NCI-H2171 (cell line): ENCODE measurements at places on chromosomes 13 and 19.

- no peak for DNase-seq
These were observed 6.3 kb downstream of the KLK3 start for GRCh38 chr19:50861010-50861409.

DNA sequence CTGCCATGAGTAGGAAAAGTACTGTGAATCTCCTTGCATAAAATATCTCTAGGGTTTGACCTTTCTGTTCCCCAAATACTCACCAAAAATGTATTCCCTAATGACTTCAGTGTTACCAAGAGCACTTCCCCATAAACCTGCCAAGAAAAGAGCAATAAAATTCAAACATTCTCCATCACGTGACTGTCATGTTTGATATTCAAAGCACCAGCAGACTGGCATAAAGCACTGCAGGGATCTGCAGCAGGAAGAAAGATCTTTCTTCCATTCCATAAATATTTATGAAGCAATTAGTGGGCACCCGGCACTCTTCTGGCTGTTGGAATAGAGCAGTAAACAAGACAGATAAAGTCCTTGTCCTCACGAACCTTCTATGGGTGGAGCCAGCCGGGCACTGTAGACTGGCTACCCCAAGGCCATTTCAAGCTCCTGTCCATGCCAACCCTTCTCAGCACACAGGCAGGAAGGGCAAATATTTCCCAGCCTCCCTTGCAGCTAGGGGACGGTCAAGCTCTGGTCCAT is 20.3 kb downstream of the PLA2G4C start:
- DNase-seq, result no peak

DNA sequence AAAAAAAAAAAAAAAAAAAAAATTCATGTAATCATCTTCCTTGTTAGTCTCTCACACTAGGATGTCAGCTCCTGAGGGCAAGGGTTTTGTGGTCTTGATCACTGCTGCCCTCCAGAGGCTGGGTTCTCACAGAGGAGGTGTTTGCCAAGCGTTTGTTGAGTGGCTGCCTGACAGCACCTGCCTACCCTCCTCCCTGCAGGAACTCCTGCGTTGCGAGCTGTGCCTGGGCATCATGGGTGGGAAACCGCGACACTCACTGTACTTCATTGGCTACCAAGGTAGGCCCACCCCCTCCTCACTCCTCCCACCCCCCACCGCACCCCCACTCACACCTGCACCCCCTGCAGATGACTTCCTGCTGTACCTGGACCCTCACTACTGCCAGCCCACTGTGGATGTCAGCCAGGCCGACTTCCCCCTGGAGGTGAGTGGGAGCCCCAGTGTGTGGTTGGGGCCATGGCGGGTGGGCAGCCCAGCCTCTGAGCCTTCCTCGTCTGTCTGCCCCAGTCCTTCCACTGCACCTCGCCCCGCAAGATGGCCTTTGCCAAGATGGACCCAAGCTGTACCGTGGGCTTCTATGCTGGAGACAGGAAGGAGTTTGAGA is 8.1 kb downstream of the ATG4D start:
- DNase-seq, result peak; percentile 36

DNA sequence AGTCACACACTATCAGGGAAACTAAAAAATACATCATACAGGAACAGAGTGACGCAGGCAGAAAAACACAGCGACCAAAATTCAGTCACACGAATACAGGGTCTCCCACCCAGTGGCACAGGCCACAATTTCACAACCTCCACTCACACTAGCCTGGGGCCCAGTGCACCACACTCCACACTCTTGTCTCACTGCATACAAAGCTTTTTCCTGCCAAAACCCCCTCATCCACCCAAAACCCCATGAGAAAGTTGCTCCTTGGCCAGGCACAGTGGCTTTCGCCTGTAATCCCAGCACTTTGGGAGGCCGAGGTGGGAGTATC is 1.2 kb downstream of the S1PR5 start:
- DNase-seq, result no peak

DNA sequence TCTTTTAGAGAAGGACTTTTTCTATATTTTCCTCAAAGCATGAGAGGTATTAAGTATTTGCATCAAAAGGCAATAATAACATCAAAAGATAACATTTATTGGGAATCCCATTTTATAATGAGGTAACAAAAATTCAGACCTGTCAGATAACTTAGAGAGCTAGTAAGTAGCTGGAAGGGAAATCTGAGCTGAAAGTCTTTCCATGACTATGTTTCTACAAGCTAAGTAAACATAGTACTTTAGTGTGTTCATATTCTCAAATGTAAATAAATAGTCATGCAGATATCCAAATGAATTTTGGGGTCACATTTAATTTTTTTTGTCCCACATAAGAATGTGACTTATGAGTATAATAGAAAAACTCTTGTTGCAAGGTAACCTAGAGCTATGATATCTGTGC is 87.3 kb upstream of the FBXL3 start:
- no peak for DNase-seq

- no peak for DNase-seq
These were observed 626.9 kb downstream of the EFNB2 start for GRCh38 chr13:105908586-105908985.

GRCh38 chr13:60756306-60756705 is 359.3 kb downstream of the TDRD3 start:
- DNase-seq, result no peak

GRCh38 chr19:15828121-15828610 is 12.7 kb upstream of the OR10H1 start:
- no peak for DNase-seq

- no peak for DNase-seq
These were observed 38.7 kb downstream of the KCTD4 start for GRCh38 chr13:45162194-45162593.

GRCh38 chr19:18833849-18834643 is 2.3 kb downstream of the UPF1 start:
- peak; percentile 18 for DNase-seq

DNA sequence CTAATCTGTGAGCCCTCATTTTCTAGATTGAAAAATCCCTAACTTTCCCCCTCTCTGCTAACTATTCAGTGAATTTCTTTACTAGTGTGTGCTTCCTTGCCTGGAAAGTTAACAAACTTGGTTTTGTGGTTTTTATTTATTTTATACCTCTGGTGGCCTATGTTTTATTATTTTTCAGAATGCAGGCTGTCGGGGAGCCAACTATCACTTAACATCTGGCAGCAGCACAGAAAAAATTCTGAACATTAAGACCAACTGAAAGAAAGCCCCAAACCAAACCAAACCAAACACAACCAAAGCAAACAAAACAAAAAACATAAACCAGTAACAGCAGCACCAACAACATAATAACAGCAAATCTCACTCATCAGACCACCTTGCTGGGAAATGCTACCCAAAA is 109.0 kb upstream of the KL start:
- DNase-seq, result no peak

- no peak for DNase-seq
These were observed 191.1 kb downstream of the RGCC start for GRCh38 chr13:41648314-41648935.

DNA sequence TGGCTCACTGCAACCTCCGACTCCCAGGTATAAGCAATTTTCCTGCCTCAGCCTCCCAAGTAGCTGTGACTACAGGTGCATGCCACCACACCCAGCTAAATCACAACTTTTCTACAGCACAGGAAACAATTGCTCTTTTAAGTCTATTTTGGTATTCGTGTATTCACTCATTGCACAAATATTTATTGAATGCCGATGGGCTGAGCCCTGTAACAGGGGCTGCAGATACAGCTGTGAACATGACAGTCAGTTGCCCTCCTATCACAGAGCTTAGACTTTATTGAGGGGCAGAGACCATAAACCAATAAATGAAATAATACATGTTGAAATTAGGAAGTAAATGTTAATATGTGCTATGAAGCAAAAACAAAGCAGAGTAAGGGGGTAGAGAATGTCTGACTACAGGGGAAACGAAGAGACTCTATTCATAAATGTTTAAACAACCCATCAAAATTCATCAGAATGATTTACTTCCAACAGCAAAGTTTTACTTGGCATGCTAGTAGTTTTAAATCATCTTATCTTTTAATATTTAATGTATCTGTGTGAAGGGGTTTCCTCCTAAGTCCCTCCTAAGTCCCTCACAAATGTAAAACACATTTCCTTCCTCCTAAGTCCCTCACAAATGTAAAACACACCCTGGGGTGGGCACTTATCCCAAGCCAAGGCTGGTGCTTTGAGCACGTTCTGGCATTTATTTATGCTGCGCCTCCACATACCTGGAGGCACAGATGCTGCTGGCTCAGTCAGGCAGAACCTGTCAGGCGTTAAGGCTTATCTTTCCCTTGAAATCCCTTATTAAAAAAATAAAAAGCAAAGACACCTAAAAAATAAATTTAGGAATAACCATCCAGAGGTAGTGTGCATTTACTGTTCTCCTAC is 140.8 kb downstream of the MIPEP start:
- no peak for DNase-seq

GRCh38 chr19:16334411-16334810 is 9.8 kb downstream of the KLF2 start:
- DNase-seq, result no peak

- DNase-seq, result no peak
These were observed 20.8 kb upstream of the SGCG start for GRCh38 chr13:23159760-23160637.

GRCh38 chr19:756821-757688 is 6.1 kb downstream of the MISP start:
- no peak for DNase-seq

GRCh38 chr19:49858088-49858985 is 7.4 kb downstream of the PTOV1 start:
- DNase-seq, result no peak

DNA sequence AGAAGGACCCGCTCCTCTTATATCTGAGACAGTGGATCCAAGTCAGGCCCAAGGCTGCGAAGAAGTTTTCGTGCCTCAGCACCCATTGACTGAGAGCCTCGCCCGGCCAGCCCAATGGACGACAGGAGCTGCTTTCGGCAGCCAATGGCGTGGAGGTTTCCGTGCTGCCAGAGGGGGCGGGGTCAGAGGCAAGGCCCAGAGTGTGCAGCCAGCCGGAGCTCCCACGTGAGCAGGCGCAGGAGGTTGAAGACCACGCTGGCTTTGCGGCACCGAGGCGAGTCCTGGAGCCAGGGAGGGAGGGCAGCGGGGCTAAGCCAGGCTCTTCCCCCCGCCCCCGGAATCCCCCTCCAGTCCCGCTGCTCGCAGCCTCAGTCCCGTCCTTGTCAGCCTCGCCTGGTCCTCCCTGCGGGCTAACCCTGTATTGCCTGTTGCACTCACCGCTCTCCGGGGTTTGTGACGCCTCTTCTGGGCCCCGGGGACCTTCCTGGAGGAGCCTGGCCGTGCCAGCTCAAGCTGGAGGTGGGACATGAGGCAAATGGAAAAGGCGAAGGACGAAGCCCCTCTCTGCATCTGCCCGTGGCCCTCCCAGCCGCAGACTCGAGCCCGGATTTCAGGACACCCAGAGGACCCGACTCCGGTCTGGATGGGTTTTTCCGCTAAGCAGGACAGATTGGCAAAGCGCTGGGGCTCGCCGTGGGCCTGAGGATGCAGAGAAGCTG is 1.5 kb downstream of the IFNL4 start:
- no peak for DNase-seq

GRCh38 chr13:103134271-103134670 is 68.1 kb upstream of the SLC10A2 start:
- DNase-seq, result no peak

- no peak for DNase-seq
These were observed 2.3 kb upstream of the TPM4 start for GRCh38 chr19:16073988-16074387.

GRCh38 chr13:43159026-43159461 is 135.7 kb downstream of the DNAJC15 start:
- DNase-seq, result peak; percentile 64

DNA sequence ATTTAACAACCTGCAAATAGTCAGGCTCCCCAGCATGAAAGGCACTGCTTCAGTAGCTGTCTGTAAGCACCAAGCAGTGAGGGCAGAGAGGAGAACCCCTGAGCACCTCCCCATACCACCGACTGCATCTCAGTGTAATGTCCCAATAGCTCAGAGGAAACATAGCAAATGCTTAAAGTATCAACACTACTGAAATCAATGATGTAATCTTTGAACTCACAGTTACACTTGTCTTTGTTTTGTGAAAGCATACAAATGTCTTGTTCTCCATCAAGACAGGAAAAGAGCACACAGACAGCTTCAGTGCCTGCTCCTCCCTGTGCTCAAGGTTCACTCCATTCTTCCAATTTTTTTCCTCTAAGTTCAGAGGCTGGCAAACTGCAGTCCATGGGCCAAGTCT is 94.7 kb downstream of the IRS2 start:
- no peak for DNase-seq

GRCh38 chr13:59459972-59460371 is 703.8 kb downstream of the DIAPH3 start:
- no peak for DNase-seq

- no peak for DNase-seq
These were observed 83.2 kb downstream of the NBEA start for GRCh38 chr13:35025314-35025713.
